ENCODE measurements at places on chromosomes 4 and X. TPM values are rescaled to one million over a fixed set of nuclear protein-coding genes. Genes with fewer than 3 reads are reported as not detected.

Gene TCEANC
- 2.6 TPM for polyA plus RNA-seq

Gene BEX4
- polyA plus RNA-seq, result 135 TPM

Gene NEIL3
- polyA plus RNA-seq, result not detected

Gene SYP
- 7.2 TPM for polyA plus RNA-seq

Gene NDST3
- 0.22 TPM for polyA plus RNA-seq

Gene DNAAF6
- polyA plus RNA-seq, result not detected

Gene POU4F2
- not detected for polyA plus RNA-seq

Gene SLC9B1
- 0.52 TPM for polyA plus RNA-seq

Gene BANK1
- 1.8 TPM for polyA plus RNA-seq

Gene MAGEA6
- not detected for polyA plus RNA-seq

Gene ARHGEF38
- polyA plus RNA-seq, result 1.5 TPM

Gene CNGA1
- 3.7 TPM for polyA plus RNA-seq

Gene VSIG4
- 15.9 TPM for polyA plus RNA-seq

Gene FAM184B
- polyA plus RNA-seq, result 0.39 TPM

Gene KCTD8
- polyA plus RNA-seq, result 0.62 TPM

Gene SMIM43
- not detected for polyA plus RNA-seq

Gene IQCM
- not detected for polyA plus RNA-seq

Gene RAB33A
- polyA plus RNA-seq, result not detected

Gene ZMAT1
- polyA plus RNA-seq, result 8.5 TPM

Gene TMEM31
- not detected for polyA plus RNA-seq

Gene CCDC160
- polyA plus RNA-seq, result 7.0 TPM

Gene HSFX3
- not detected for polyA plus RNA-seq

Gene PPEF2
- polyA plus RNA-seq, result not detected

Gene FRMD7
- 2.5 TPM for polyA plus RNA-seq

Gene RTL9
- polyA plus RNA-seq, result not detected

Gene SERTM2
- polyA plus RNA-seq, result 0.22 TPM

Gene RTL3
- polyA plus RNA-seq, result not detected

Gene WAS
- polyA plus RNA-seq, result 2.2 TPM

Gene CYBB
- polyA plus RNA-seq, result 3.5 TPM

Gene PRIMPOL
- 10.9 TPM for polyA plus RNA-seq

Gene HSFX2
- polyA plus RNA-seq, result 0.97 TPM

Gene APLN
- 9.9 TPM for polyA plus RNA-seq

Gene SOD3
- 111 TPM for polyA plus RNA-seq

Gene UGT2B7
- 390 TPM for polyA plus RNA-seq

Gene CLOCK
- polyA plus RNA-seq, result 3.8 TPM

Measured in kidney (tissue), 22 donors.